CD4-positive, alpha-beta T cell treated with Interleukin-17A for 1 hour (primary cell): ENCODE measurements at places on chromosomes 12 and 14.

GRCh38 chr12:111275308-111275707 is 93.6 kb downstream of the PHETA1 start:
- no peak for DNase-seq

- no peak for DNase-seq
Observed at GRCh38 chr12:70663838-70664237, 26.6 kb upstream of the PTPRB start.

- DNase-seq: no peak
Observed at GRCh38 chr14:36014236-36014635, 162.3 kb downstream of the PTCSC3 start.

GRCh38 chr14:75675265-75675960 is 14.4 kb downstream of the TTLL5 start:
- no peak for DNase-seq

- no peak for DNase-seq
Observed at GRCh38 chr14:36021030-36021422, 155.5 kb downstream of the PTCSC3 start.

DNA sequence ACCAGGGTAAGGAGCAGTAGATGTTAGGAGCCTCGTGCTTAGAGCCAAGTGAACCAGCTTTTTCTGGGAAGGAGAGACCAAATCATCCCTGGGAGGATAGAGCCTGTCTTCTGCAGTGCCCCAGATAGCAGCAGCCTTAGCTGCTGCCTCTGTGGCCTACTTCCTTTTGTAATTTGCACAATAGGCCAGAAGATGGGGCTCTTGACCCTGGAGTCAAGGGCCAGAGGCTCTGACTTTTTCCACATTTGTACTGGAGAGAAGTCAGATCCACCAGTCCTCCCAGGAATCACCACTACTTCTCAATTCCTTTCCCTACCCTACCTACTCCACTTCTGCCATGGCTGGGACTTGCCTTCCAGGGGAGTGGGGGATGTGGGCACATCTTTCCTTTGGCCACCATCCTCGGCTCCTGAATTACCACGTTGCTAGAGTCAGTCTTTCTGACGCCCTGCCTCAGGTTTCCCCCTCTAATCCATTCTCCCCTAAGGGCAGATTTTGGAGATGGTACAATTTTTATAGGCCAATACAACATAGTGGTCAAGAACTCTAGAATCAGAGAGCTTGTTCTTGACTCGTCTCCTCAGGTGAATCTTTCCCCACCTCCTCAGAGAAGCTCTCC is 3.3 kb upstream of the SLC4A8 start:
- DNase-seq: peak; percentile 69

DNA sequence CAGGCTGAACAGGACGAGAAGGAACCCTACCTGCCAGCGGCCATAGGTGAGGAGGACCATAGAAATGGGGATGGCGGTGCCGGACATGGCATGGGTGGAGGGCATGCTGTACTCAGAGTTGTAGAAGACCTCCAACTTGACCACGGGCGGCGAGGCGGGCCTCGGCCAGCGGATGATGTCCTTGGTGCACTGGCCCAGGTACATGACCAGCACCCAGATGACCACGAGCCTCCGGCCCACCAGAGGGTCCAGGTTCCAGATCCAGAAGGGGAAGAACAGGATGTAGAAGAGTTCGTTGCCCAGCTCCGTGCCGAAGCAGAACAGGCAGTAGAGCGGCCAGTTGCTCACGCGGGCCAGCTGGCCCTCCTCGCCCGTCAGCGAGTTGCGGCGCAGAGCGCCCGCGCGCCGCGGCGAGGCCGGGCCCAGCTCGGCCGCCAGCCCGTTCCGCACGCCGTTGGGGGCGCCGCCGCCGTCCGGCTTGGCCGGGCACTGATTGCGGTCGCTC is 582 bp downstream of the SGPP1 start:
- DNase-seq: peak; percentile 19

DNA sequence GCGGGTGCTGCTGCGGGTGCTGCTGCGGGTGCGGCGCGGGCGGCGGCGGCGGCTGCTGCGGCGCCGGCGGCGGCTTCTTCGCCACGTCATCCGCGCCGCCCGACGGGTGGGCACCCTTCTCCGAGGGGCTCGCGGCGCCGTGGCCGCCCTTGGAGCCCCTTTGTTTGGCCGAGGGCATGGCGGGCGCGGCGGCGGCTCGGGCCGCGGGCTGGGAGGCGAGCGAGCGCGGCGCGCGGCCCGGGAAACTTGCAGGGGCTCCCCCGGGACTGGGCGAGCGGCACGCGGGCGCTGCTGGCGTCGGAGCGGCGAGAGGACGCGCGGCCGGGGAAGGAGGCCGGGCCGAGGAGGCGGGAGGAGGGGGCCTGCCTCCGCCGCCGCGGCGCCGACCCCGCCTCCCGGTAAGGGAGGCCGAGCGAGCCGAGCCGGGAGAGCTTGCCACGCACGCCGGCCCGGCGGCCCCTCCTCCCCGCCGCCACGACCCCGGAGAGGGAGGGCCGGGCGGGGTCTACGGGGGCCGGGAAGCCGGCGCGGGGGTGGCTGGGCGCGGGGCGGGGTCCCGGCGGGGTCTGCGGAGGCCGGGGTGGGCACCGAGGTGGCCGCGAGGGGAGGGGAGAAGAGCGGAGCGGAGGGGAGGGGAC is at the start of gene CKAP4:
CKAP4 (minus strand) TSS at position 347 of the 638 bp plus-strand sequence; CDS start at position 178, 169 bp downstream.
- DNase-seq: peak; percentile 59

- no peak for DNase-seq
Observed at GRCh38 chr12:10363658-10363913, 26.3 kb downstream of the KLRK1 start.

- peak; percentile 79 for DNase-seq
Observed at GRCh38 chr14:64294672-64295413, 672 bp upstream of the ESR2 start.

GRCh38 chr14:92513966-92514843 is 624 bp downstream of the RIN3 start:
- DNase-seq: no peak

- no peak for DNase-seq
Observed at GRCh38 chr12:111207761-111208160, 161.1 kb downstream of the PHETA1 start.
